Naive thymus-derived CD4-positive, alpha-beta T cell (primary cell): ENCODE measurements at places on chromosomes 5 and 9. TPM values are rescaled to one million over a fixed set of nuclear protein-coding genes. Genes with fewer than 3 reads are reported as not detected.

The MED10 gene
- total RNA-seq: 79.7 TPM

DNA sequence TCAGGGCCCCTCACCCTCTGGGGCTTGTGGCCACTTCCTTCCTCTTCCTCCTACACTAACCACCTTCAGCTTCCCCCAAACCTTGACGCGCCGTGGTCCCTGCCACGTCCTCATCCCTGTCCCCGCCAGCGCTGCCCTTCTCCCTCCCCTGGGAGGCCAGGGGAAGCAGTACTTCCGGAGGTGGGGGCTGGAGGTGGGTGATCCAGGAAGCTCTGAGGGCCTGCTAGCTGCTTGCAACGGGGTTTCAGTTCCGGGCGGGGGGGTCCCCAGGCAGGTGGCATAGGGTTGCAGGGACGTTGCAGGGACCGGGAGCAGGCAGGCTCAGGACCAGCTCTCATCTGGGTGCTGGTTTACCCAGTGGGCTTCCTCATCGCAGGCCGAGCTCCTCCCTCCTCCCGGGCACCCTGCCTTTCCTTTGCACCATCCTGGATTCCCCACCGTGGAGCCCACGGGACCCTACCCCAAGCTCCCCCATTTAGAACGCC, 70.0 kb downstream of the RXRA start:
- H3K27ac ChIP-seq: peak overlapping the region; percentile 79
- no peaks in the 10 kb centered on the region for H3K27me3 ChIP-seq
- no peaks in the 10 kb centered on the region for H3K36me3 ChIP-seq
- peaks cover 49% of the 10 kb centered on the region for H3K4me1 ChIP-seq
- peak overlapping the region; percentile 60 for H3K4me3 ChIP-seq

The ZNF883 gene
- total RNA-seq: 0.18 TPM in 1 of 2 replicates, not detected in the other

GRCh38 chr9:130174920-130175321, 2.7 kb downstream of the NCS1 start:
- H3K27ac ChIP-seq: no peak overlapping the region
- no peaks in the 10 kb centered on the region for H3K4me1 ChIP-seq
- H3K36me3 ChIP-seq: no peaks in the 10 kb centered on the region
- no peak for DNase-seq
- no peak overlapping the region for H3K4me3 ChIP-seq

DNA sequence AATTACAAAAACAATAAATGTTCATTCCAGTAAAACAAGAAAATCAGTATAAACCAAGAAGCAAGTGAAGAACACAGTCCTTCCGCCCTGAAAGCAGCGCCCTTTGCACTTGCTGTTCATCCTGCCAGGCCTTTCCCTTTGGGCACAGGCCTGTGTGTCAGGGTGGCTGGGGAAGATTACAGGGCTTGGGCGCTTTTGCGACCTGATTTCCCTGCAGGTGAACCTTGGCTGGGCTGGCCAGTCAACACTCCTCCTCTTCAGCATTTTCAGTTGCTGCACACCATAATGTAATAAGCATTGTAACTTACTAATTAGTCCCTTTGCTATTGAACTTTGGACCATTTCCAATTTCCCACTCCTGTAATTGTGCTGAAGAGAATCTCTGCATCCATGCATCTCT, 38.6 kb upstream of the TDRD7 start:
- no peak overlapping the region for H3K27ac ChIP-seq
- H3K4me1 ChIP-seq: no peaks in the 10 kb centered on the region
- no peaks in the 10 kb centered on the region for H3K27me3 ChIP-seq
- no peak for DNase-seq
- H3K4me3 ChIP-seq: no peak overlapping the region

DNA sequence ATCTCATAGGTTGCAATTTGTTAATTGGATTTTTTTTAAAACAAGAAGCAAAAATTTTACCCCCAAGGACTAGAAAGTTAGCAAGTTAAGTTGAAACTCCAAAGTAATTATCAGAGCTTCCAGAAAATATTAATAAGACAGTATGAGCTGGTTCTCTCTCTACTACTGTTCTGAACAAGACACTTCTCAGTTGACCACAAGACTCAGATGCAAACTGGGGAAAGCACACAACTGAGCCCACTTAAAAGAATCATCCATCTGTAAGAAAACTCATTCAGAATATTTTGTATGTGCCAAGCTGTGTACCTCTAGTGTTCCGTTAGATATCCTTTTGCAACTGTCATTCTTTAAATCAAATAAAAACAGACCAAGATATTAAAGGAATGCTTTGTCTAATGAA, 60.0 kb downstream of the MAP1B start:
- no peak overlapping the region for H3K4me3 ChIP-seq
- no peaks in the 10 kb centered on the region for H3K27me3 ChIP-seq

The ZNF658 gene
- total RNA-seq: 12.5 TPM

- peak overlapping the region; percentile 86 for H3K4me3 ChIP-seq
- H3K36me3 ChIP-seq: peaks cover 90% of the 10 kb centered on the region
- peaks cover 98% of the 10 kb centered on the region for H3K4me1 ChIP-seq
Observed at GRCh38 chr5:134131578-134132350, 17.3 kb downstream of the TCF7 start.

The ANKRD33B gene
- total RNA-seq: 0.30 TPM

DNA sequence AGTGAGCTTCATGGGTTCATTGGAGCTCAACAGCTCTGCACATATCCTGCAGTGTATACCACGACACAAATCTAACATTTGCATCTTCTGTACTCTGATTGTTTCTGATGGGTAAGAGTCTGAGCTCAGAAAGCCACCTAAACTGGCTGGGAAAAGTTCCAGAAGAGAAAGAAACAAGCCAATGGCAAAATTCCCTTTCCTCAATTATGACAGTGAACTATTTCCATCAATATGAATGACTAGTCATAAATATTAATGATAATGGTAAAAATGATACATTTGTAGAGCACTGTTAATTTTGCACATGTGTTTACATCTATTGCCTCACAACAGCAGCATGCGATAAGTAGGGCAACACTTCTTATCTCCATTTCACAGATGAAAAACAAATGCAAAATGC, 1101.6 kb upstream of the DMAC1 start:
- no peak for DNase-seq

The NEUROG1 gene
- total RNA-seq: not detected

GRCh38 chr5:157562111-157562581, 13.4 kb downstream of the ADAM19 start:
- DNase-seq: no peak
- no peaks in the 10 kb centered on the region for H3K27me3 ChIP-seq

The LCN1 gene
- total RNA-seq: not detected

- no peak overlapping the region for H3K27ac ChIP-seq
- H3K27me3 ChIP-seq: no peaks in the 10 kb centered on the region
- H3K4me3 ChIP-seq: no peak overlapping the region
- H3K36me3 ChIP-seq: no peaks in the 10 kb centered on the region
- no peak for DNase-seq
Observed at GRCh38 chr5:39570403-39571027, 145.7 kb upstream of the DAB2 start.

DNA sequence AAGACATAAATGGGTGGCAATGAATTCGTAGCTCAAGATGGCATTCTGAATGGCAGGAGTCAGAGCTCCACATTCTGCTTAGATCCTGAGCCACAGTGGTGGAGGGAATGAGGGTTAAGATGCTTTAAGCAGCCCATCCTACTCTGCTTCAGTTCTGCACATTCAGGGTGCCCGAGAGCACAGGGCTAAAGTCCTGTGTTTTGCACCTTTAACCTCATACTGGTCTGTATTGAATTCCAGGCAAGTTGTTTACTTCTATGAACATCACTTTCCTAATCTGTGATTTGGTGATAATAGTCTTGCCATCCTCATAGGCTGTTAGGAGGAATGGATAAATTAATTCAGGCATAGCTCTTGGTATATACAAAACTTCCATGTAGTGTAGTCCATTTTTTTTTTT, 321.6 kb upstream of the CD180 start:
- DNase-seq: no peak
- H3K4me3 ChIP-seq: no peak overlapping the region
- no peaks in the 10 kb centered on the region for H3K27me3 ChIP-seq
- H3K4me1 ChIP-seq: peaks cover 40% of the 10 kb centered on the region
- H3K27ac ChIP-seq: no peak overlapping the region

- H3K36me3 ChIP-seq: no peaks in the 10 kb centered on the region
- no peaks in the 10 kb centered on the region for H3K27me3 ChIP-seq
- no peak for DNase-seq
- H3K27ac ChIP-seq: no peak overlapping the region
- no peaks in the 10 kb centered on the region for H3K4me1 ChIP-seq
Observed at GRCh38 chr5:154646745-154647113, 108.4 kb upstream of the LARP1 start.

DNA sequence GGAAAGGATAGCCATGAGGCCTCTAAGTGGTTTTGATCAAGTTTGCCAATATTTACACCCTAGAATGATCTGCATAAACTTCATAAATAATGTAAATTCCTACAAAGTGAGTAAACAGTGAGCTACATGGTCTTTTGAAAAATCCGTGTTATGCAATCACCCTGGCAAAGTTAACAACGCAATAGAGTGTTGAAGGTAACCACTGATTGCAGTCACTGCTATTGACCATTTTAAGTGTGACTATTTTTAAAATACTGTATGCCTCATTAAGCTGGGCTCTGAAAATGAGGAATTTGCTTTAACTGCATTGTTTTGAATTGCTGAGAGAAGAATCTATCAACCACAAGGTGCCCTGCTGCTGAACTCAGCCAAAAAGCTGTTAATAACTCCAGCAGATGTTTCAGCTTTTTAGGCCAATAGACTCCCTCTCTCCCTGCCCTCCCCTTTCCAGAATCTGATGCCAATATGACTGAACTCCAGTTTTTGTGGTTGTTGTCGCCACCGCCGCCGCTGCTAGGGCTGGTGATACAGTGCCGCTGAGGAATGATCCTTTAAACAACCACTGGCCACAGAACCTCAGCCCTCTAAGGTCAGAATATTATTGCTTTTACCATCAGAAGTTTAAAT, 35.3 kb upstream of the SMARCA2 start:
- no peak for DNase-seq
- H3K27ac ChIP-seq: no peak overlapping the region
- no peaks in the 10 kb centered on the region for H3K27me3 ChIP-seq

The EGFL7 gene
- total RNA-seq: not detected

- no peaks in the 10 kb centered on the region for H3K36me3 ChIP-seq
- no peak for DNase-seq
Observed at GRCh38 chr9:109166171-109166770, 778 bp downstream of the FRRS1L start.

The SLC25A2 gene
- total RNA-seq: 0.27 TPM

DNA sequence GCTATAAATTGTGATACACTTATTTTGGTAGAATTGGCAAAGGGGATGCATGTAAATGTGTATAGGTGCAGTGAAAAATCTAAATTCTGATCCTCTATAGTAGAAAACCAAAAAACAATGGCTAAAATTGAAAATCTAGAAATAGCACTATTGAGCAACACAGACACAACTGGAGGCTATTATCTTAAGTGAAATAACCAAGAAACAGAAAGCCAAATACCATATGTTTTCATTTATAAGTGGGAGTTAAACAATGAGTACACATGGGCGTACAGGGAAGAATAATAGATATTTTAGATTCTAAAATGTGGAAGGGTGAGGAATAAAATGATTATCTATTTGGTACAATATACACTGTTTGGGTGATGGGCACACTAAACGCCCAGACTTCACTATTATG, 183.2 kb upstream of the TUSC1 start:
- no peaks in the 10 kb centered on the region for H3K4me1 ChIP-seq
- H3K36me3 ChIP-seq: no peaks in the 10 kb centered on the region
- no peak overlapping the region for H3K27ac ChIP-seq

DNA sequence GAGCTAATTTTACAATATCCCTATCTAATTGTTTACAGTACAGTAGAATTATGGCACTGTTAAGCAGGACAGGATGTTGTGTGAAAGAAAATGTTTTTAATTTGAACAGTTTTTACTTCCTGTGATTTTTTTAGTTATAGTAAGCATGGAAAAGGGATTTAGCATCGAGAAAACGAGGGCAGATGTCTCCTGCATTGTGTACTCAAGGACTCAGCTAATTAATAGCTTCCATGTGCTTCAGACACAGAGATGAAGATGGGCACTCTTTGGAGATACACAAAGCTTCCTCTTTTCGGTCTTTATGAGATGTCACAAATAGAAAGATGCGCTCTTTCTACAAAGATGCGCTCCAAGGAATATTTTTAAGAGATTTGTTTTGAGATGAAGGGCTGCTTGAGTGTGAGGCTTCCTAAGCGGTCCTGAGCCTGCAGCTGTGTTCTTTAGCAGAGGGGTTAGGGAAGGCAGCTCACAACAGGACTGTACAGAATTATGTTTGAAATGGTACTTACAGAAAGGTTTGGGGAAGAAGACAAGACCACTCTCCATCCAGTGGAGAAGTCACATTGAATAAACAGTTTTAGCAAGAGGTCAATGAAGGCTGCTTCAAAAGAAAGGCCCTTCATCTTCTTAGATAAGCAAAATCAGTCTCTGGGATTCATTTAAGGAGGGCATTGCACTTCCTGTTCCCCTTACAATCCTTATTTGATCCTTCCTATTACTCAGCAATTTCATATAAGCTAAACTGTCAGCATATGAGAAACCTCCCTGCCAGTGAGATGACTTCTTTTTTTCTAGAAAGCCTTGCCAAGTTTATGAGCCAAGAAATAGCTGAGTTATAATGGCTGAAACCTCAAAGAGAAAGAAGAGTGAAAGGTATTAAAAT, 311.5 kb downstream of the EFNA5 start:
- H3K4me3 ChIP-seq: no peak overlapping the region
- H3K36me3 ChIP-seq: no peaks in the 10 kb centered on the region
- H3K27ac ChIP-seq: no peak overlapping the region
- no peaks in the 10 kb centered on the region for H3K4me1 ChIP-seq
- DNase-seq: no peak
- no peaks in the 10 kb centered on the region for H3K27me3 ChIP-seq

The CDKN2A gene
- total RNA-seq: 0.95 TPM

DNA sequence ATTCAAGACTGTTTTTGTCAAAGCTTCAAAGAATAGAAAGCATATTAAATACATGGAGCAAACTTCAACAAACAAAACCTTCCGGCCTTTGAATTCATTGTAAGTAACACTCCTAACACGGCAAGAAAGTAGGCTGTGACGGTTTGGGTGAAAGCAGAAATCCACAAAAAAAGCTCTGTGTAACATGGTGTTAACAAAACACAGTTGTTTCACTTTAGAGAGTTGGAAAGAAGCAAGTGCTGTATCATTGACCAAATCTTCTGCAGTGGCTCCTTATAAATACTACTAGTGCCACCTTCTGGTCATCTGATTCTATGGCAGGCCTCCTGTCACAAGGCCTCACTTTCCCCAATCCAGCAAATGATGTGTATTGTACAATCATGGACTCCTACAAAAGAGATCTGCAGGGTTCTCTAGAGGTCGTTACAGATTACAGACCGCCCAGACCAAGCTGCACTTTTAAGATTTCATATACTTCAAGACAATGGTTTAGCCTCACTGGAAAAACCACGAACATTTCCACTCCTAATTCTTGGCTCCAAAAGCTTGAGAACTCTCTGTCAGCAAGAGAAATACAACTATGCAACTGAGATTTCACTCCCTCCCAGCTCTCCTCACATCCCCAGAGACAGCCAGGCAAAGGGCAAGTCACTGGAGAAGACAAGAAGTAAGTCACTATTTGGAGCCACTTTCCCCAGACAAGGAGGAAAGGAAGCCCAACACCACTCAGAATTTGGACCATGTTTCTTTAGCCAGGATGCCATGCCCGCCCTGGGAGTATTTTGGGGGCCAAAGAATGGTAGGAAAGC, 196.2 kb downstream of the DTWD2 start:
- H3K27ac ChIP-seq: no peak overlapping the region
- H3K36me3 ChIP-seq: no peaks in the 10 kb centered on the region
